SHP77 treated with DMSO at 0.1 percent for 48 hours (cell line): ENCODE measurements at places on chromosomes 3 and 15.

DNA sequence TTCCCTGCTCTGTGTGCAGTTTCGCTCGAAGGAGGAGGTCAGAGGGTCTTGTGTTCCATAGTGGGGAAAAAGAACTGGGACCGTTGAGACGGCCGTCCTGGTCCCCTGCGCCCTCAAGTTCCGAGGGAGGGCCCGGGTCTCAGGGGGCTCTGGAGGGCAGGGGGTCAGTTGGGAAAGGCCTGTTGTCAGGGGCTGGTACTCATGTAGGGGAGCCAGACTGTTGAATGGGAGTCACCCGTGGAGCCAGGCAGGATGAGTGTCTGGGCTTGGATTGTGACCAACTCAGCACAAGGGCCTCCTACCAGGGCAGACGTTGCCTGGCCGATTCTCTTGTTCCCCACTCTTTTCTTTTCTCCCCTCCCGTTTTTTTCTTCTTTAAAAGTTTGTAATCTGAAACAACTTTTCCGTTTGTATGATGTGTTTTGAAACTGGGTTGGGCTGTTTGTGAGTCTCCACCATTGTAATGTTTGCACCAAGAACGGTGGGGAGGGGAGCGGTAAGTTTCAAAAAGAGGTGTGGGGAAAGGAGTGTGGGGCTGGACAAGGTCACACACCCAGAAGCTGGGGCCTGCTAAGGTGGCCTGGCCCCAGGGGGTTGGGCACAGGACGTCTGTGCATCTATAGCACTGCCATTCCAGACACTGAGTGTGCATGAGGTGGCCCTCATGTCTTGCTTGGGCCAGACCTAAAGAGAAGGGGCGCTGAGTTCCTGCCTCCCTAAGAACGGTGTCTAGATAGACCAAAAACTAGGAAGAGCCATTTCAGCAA is 1.1 kb downstream of the CMTM7 start:
- DNase-seq = no peak

DNA sequence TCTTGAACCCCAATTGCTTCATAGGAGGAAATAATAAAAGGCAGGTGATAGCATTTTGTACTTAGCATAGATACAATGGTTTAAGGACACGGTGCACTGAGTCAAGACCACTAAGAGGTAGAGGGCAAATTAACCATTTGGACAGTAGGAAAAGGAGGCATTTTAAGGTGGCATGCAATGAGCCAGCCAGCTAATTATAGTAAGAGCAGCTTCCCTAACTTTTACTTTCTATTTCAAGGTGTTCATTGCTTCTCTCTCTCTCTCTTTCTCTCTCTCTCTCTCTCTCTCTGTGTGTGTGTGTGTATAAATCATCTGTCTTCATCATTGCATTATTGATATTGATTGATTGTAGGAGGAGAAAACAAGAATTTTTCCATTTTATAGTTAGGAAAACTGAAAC is 740.4 kb upstream of the CFAP20DC start:
- DNase-seq = no peak

- DNase-seq = no peak
Observed at GRCh38 chr3:29914861-29915524, 634.1 kb downstream of the RBMS3 start.

DNA sequence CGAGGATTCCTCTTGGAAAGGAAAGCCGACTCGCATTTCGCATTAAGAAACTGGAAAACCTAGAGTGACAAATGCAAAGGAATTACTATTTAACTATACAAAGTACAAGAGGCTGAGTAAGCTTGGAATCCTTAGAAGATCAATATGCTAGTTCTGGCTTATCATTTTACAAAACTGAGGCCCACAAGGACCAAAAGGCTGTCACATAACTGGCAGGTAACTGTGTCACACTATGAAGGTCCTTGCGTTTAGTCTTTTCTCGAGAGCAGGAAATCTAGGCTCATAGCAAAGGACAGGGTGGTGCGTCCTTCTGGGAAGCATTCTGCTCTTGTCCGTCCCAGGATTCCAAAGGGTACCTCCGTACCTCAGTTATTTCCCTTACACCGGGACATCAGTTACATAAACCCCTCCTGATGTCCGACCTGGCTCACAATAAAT is 629 bp downstream of the RPL24 start:
- no peak for DNase-seq
